ENCODE measurements at places on chromosomes 12 and 14. TPM values are rescaled to one million over a fixed set of nuclear protein-coding genes. Genes with fewer than 3 reads are reported as not detected.

- H3K36me3 ChIP-seq: no peaks in the 10 kb centered on the region
- no peaks in the 10 kb centered on the region for H3K27me3 ChIP-seq
- H3K4me1 ChIP-seq: no peaks in the 10 kb centered on the region
- DNase-seq: no peak
Observed at GRCh38 chr12:75870878-75871277, 160.7 kb downstream of the PHLDA1 start.

Gene KRT79
- not detected for total RNA-seq

DNA sequence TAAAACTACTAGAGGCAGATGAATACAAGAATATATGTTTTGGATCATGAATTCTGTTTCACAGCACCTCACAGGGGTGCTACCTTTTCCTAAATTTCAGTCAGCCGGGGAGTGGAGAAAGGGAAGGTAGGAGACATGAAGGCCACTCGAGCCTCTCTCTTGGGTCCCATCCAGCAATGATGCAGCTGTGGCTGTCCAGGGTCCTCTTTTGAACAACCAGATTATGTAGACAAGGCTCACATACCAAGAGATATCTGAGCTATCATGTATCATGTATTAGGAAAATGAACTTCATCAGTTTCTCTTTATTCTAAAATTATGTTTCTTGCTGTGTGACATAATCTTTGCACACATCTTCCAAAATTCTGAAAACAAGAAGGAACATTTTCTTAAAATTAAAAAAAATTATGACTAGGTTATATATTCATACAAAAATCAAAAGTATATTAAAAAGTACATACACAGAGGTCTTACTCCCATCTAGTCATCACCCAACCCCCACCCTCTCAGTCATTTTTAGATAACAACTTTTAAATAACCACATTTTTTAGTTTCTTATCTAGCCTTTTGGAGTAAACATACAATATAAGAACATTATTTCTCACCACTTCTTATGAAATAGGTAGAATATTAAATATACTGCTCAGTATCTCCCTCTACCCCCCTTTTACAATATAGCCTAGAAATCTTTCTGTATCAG lies 88.7 kb downstream of the ACADS start:
- H3K36me3 ChIP-seq: peaks cover 6% of the 10 kb centered on the region
- H3K27me3 ChIP-seq: no peaks in the 10 kb centered on the region
- H3K4me1 ChIP-seq: peaks cover 4% of the 10 kb centered on the region
- no peak for DNase-seq

DNA sequence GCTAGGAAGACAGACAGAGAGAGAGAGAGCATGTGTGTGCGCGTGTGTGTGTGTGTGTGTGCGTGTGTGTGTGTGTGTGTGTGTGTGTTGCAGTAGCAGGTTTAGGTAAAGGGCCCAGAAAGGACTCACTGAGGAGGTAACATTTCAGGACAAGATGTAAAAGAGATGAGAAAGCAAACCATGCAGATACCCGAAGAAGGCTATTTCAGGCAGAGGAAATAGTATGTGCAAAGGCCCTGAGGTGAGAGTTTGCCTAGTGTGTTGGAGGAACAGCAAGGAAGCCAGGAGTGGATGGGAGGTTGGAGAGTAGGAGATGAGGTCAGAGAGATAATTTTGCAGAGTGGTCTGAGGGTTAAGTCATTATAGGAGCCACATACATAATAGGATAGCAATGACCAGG lies 754.3 kb upstream of the TBX3 start:
- H3K4me3 ChIP-seq: no peak overlapping the region
- no peaks in the 10 kb centered on the region for H3K4me1 ChIP-seq
- no peak for DNase-seq
- no peak overlapping the region for H3K27ac ChIP-seq
- no peaks in the 10 kb centered on the region for H3K36me3 ChIP-seq

DNA sequence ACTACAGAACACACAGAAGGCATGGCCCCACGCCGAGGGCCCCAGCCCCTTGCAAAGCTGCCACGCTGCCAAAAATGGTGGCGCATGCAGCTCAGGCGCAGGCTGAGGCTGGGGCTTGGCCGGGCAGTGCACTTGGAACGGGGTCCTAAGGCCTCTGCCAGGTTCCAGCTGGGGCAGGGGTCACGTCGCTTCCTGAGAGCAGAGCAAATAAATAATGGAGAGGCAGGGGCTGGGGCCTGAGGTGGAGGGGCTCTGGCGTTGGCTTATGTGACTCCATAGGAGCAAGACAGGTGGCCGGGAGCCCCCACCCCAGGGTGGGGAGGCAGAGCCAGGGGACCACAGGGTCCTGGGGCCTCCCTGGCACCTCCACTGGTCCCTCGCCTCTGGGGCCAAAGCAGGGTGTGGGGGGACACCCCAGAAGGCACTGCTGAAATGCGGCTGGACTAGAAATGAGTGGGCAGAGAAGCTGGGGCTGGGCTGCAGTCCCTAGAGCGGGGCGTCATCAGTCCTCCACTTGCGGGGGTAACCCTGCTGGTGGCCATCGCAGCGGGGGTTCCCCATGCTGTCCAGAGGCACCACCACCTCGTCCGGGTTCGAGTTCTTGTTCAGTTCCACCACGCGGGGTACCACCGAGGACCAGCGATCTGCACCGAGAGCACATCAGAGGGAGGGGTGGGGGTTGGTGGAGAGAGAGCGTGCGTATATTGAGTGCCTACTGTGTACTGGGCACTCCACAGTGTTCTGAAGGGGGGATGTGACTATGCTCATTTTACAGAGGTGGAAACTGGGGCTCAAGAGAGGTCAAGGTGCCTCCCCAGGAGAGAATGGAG lies 49.8 kb downstream of the TRPV4 start:
- no peak overlapping the region for H3K27ac ChIP-seq
- no peaks in the 10 kb centered on the region for H3K27me3 ChIP-seq
- no peaks in the 10 kb centered on the region for H3K36me3 ChIP-seq
- H3K4me1 ChIP-seq: no peaks in the 10 kb centered on the region
- no peak overlapping the region for H3K4me3 ChIP-seq
- DNase-seq: no peak
